ENCODE measurements at places on chromosomes 11 and 22.

DNA sequence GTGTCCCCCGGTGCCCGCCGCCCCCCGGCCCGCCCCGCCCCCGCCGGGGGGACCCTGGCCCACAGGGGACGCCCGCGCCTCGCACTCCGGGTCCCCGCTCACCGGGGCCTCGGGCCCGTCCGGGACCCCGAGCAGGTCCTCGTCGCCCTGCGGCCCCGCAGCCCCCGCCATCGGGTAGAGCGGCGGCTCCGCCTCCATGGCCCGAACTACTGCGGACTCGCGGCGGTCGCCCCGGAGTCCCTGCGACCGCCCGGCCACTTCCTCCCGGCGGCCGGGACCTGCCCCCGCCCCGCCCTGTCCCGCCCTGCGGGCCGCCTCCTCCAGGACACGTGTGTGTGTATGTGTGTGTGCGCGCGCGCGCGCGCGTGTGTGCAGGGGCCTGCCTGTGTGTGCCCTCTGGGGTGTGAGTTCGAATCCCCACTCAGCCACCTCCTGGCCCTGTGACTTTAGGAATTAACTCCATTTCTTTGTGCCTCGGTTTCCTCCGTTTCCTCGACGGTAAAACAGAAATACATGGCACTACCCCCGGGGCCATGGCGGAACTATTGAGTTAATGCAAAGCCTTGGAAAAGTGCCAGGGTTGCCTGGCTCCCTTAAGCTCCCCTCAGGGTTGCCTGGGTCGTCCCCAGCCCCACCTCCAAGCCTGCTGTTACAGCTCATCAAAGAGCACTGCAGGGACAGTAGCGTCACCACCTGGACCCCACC, at the start of gene UNC93B1:
UNC93B1 (minus strand) TSS at position 252 of the 705 bp plus-strand sequence; CDS start at position 198, 54 bp downstream.
- peak; percentile 57 for DNase-seq

- DNase-seq, result no peak
These were observed 11.4 kb downstream of the MPEG1 start for GRCh38 chr11:59201353-59201752.

GRCh38 chr11:116502641-116503061, 270.1 kb downstream of the BUD13 start:
- DNase-seq, result no peak

DNA sequence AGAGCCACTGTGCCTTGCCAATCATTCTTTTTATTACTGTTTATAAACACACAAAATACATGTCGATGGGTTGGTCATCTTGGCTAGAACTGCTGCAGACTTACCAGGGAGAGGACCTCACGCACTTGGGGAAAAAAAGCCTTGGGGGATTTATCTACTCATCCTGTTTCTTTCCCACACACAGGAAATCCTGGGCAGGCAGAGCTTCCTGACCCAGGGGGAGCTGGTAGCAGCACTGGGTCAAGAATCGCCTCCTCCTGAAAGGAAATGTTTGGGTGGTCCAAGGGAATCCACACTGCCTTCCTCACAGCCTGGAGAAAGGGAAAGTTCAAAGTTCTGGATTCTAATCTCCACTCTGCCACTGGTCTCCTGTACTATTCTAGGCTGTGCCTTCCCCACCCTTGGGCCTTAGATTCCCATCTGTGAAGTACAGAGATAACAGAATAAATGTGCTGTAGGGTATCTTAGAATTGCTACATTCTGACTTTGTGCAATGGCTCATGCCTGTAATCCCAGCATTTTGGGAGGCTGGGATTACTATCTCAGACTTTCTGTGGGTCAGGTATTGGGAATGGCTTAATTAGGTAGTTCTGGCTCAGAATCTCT, 31.2 kb upstream of the SMTN start:
- DNase-seq, result no peak

DNA sequence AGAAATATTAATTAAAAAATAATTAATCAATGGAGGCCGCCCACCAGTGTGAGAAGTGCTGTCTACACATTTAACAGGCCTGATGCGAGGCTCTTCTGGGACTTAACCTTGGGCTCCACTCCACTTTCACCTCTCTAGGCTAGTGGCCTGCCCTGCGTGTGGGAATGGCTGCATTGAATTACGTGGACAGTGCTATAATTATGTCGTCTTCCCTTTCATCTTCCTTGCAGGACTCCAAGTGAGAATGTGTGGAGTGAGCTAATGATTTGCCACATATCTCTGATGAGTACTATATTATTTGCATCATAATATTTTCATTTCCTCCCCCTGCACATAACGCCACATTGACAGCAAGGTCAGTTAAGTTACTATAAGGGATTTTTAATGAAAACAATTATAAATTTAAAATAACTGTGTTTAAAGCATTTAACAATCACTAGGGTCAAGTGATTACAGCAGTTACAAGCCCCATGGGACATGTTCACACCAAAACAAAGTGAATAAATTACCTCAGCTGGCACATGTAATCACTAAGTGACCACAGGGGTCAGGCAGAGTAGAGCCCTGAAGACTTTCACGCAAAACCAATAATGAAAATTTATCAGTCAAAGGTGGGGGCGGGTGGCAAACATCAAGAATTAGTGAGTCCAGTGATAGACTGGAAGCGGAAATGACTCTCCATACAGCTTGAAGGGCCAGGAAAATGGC, 63.5 kb downstream of the MPPED2 start:
- no peak for DNase-seq

GRCh38 chr11:2807025-2807681, 78.4 kb downstream of the CDKN1C start:
- no peak for DNase-seq

DNA sequence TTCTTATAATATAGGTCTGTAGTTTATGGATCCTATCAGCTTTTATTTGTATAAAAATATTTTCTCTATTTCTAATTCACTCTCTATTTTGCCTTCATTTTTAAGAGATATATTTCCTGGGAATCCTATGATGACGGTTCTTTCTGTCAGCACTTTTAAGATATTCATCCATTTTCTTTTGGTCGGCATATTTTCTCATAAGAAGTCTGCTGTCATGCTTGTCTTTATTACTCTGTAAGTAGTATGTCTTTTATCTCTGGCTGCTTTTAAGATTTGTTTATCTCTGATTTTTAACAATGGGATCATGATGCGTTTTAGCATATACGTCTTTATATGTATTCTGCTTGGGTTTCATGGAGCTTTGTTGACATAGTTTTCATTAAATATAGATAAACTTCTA, 175.5 kb downstream of the SNX19 start:
- no peak for DNase-seq

GRCh38 chr11:68839054-68839865, 2.5 kb downstream of the CPT1A start:
- peak; percentile 86 for DNase-seq

GRCh38 chr11:3001496-3001895, 9.4 kb upstream of the NAP1L4 start:
- DNase-seq, result no peak

- no peak for DNase-seq
These were observed 22.4 kb downstream of the RTCB start for GRCh38 chr22:32389685-32390084.

GRCh38 chr11:37812281-37812880, 1214.3 kb upstream of the RAG2 start:
- no peak for DNase-seq

- DNase-seq, result no peak
These were observed 14.7 kb upstream of the IFT27 start for GRCh38 chr22:36790648-36791047.

DNA sequence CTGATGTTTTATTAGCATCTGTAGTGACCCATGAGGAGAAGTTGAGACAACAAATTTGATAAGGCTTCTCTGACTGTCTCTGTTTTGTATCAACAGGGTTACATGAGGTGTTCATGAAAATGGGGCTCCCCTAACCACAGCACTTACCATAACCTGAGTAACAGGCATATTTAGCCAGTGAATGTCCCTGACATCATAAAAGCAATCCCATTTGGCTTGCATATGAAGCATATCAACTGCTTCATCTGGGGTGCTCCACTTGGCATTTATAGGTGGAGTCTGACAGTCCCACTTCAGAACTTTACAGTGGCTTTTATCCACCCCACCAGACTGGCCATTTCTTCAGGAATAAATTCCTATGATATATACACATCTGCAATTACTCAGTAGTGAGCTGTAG, 257.6 kb downstream of the LUZP2 start:
- DNase-seq, result no peak

GRCh38 chr11:61960532-61960931, 6.9 kb downstream of the FTH1 start:
- no peak for DNase-seq

GRCh38 chr11:35838071-35838470, 105.8 kb upstream of the LDLRAD3 start:
- DNase-seq, result no peak

DNA sequence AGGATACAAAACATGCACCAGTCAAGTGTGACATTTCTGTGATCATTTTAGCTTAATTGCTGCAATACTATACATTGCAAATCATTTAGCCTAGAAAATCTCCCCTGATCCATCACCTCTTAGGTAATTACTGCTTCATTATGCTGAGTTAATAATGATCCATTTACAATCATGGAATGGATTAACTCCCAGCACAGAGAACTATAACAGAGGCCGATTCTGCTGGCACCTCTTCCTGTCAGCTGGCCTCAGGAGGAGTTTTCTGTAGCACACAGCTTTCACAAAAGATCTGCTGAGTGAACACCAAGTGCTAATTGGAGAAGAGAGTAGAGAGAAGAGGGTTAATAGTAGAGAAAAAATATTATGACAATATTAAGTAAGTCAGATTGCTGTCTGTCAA, 591.8 kb upstream of the KIRREL3 start:
- no peak for DNase-seq

DNA sequence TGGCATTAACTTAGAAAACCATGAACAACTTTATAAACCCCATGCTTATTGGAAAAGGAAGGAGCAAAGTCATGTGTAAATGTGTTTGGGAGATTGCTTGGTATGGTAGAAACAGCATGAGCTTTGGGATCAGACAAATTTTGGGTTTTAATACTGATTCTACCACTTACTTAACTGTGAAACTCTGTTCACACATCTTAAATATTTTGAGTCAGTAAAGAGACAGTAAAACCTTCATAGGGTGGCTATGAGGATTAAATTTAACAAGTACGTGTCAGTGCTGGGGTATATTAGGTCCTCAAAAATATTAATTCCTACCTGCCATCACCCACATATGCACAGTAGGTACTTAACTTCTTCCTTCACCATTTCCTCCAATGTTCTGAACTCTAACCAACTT, 96.5 kb downstream of the CD44 start:
- no peak for DNase-seq

DNA sequence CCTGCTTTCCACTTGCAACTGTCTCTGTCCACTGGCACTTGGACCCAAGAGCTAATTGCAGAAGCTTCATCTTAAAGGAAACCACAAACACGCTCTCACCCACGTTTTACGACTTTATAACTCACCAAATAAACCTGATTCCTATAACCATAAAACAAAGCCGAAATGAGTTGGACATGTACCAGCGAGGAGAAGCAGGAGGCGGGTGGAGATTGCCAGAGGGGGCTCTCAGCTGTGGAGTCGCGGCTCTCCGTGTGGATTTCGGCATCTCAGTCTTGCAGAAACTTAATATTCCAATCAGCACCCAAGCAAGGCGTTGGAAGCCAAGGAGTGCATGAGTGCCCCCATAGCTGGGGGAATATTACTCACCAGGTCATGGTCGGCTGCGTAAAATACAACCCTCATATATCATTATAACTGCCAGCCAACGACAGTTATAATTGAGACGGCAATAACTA, 483.6 kb downstream of the MN1 start:
- no peak for DNase-seq

DNA sequence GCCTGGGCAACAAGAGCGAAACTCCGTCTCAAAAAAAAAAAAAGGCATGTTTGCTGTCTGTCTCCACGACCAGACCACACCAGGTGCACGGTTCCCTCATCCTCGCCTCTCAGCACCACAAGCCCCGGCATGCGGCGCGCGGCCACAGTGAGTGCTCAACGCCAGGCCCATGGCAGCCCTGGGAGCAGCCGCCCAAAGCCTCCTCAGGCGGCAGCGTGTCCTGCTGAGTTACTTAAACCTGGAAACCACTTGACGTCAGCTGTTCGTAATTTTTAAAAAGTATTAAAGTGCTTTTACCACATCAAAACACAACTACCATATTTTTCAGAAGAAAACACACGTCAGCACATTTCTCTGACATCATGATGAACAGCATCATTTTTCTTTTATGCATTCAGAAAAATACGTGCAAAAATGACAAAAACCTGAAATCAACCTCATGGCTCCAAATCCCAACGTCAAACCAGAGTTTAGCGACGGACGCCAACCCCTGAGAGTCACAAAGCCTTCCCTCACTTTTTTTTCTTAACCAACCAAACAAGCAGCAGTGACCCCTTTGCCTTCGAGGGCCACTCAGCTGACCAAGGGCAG, 2.1 kb downstream of the DEAF1 start:
- no peak for DNase-seq

GRCh38 chr11:133202816-133203215, 329.5 kb downstream of the OPCML start:
- no peak for DNase-seq

- DNase-seq, result no peak
These were observed 42.1 kb downstream of the NCAPD3 start for GRCh38 chr11:134181707-134182106.

- no peak for DNase-seq
These were observed 44.7 kb downstream of the CSTF3 start for GRCh38 chr11:33116535-33116934.

DNA sequence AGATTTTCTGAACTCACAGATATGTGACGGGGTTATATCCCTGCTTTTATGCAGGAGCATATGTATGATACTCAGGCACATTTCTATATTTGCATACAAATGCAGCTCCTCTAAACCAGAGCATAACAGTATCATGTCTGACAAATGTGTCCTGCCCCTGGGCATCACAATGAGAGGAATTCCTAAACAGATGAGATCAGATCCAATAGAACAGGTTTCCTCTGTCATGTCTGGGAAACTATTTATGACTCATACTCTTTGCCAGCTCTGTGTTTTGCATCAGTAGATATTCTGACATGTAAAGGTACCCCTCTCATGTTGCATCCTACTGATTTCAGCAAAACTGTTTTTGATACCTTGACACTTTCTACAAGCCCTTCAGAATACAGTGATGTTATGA, 29.4 kb downstream of the SYT9 start:
- no peak for DNase-seq

DNA sequence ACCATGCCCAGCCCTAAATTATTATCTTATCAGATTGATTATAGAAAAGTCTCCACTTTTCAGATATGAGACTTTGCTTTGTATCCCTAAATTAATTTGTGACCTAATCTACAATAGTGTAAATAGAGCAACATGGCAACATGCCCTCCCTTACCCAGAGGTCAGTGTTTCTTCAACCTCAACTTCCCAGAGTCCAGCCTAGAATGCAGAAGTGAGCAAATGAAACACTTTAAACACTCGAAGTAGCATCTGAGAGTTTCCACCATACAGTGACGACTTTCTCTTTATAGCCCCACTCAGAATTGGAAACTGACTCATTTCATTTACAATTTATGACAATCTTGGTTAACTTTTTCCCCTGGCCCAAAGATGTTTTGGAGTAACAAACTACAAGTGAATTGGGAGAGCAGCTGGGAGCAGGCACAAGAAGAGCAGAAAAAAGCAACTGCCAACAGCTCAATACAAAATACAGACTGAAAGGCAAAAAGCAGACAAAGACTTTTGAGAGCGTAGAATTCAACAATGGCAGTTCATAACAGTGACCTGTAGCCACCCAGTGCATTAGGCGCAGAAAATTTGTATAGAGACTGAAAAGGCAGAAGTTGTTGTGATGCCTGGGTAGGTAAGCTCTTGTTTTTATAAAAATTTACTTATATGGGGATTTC, 10.1 kb upstream of the BLID start:
- no peak for DNase-seq

- DNase-seq, result no peak
These were observed 62.9 kb upstream of the LRRC4C start for GRCh38 chr11:41522391-41522790.

- DNase-seq, result no peak
These were observed 17.6 kb upstream of the LIN7C start for GRCh38 chr11:27524155-27524554.

GRCh38 chr22:39013942-39014722, at the start of gene APOBEC3C:
APOBEC3C (plus strand) TSS chr22:39014257; CDS start chr22:39014363, 106 bp downstream.
- DNase-seq, result peak; percentile 76

All from AG09319 (cell line).